Stimulated activated CD8-positive, alpha-beta memory T cell treated with anti-CD3 and anti-CD28 coated beads, Interleukin-2, amount 100 ng/mL, for 1 hour (primary cell): ENCODE measurements at places on chromosomes 16 and 17.

DNA sequence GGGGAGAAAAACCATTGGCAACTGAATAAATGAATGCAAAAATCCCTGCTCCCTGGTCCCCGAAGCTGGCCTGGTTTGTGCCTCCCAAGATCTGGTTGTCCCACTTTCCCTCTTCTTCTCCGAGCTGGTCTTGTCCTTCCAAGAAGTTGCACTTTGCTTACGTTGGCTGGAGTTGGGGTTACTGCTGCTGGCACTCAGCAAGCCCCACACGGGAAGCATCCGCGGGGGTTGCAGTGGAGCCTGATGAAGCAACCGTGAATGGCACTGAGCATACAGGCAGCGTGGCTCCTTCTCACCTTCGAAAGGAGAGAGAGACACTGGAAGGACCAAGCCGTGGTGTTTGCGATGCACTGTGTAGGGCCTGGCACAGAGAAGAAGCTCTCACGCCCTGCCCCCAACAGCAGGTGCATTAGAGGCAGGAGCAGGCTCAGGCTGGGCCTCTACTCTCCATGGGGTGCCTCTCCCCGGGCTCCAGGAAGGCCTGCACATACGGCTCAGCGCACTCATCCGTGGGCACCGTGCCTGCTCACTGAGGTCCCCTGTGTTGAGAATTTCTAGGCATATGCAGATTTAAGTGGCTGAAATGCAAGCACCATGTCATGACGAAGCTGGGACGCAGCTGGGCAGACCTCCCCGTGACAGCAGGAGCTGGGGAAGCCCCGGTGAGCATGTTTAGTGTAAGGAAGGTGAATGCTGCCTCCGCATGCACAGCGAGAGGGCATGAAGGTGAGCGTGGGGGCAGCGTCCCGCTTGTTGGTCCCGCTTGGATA is 12.1 kb downstream of the CA5A start:
- DNase-seq = no peak

DNA sequence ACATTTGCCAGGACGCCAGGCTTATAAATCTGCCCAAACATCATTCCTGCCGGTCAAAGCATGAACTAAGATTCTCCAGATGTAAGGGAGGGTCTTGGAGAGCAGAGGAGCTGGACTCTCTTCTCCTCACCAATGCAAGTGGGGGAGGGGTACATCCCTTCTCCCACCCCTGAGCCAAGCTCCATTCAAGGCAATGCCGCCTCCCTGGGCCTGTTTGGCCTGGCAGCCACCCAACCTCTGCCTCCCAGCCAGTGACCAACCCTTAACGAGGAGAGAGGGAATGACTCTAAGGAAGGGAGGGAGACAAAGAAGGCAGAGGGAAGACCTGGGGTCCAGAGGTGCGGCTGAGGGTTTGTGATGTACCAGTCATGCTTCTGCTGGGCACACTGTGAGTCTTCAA is 13.8 kb downstream of the C17orf50 start:
- no peak for DNase-seq

DNA sequence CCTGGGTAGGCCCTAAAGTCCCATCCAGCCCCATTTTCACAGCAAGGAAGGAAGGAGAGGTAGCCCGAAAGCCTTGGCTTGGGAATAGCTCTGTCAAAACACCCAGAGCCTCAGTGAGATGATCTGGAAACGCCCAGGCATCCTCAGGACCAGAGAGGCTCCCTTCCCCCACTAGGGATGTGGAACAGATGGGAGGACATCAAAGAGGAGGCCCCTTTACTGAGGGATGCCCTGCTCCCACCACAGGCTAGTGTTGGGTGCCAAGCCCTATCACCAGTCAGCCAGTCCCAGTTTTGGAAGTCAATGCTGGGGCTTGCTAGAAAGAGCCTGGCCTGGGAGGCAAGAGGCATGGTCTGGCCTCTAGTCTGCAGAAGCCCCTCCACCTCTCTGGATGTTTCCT is 4.7 kb downstream of the TPPP3 start:
- no peak for DNase-seq

DNA sequence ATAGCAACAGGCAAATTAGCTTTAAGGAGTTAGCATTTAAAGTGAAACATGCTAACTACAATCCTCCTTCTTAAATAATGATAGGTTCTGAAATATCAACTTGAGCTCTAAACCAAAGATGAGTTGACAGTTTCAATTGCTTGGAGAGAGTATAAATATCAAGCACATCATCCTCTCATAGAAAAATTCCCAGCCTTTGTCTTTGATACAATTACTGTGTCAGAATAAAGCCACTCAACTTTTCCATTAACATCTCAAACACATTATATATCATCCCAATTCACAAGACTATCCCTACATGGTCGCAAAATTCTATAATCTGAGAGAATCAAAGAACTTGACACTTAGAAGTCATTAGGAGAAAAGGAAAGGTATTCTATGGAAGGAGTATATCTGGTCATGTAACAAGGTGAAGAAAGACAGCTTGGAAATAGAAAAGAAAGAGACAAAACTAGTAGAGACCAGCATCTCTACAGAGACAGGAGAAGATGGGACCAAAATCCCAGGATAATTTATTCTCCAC is 189.8 kb downstream of the CEP112 start:
- no peak for DNase-seq

DNA sequence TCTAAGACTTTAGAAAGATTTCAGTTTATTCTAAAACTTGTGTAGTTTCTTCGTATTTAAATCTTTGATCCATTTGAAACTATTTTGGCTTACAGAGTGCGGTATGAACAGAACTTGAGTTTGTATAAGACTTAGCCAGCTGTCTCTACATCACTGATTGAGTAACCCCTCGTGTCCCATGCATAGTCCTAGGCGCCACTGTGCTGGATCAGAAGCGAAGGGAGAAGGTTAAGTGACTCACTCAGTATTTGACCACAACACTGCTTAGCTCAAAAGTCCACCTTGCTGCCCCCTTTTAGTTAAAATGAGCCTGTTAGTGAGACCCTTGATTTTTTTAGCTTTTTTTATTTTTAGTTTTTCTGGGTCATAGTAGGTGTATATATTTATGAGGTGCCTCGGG is 28.4 kb downstream of the CD300LB start:
- DNase-seq = no peak
